ENCODE measurements at places on chromosomes 4 and X.

- no peak for DNase-seq
These were observed 8.1 kb downstream of the GAB1 start for GRCh38 chr4:143344774-143345173.

DNA sequence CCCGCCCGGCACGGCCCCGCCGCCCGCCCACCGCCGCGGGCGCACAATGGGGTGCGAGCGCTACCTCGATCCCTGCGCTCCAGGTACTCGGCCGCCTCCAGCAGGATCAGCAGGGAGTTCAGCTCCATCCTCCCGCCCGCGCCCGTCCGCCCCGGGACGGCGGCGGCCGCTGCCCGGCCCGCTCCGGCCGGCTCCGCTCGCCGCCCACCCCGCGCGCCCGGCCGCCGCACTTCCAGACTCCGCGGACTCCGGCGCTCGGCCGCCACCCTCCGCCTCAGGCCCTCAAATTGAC, at the start of gene MXD4:
Gene MXD4, minus strand, starts transcription at position 257 of the 292 bp plus-strand sequence. Its CDS starts 129 bp downstream, at position 128.
- no peak for DNase-seq

GRCh38 chrX:32116047-32116446, 1044.2 kb upstream of the FTHL17 start:
- DNase-seq, result no peak

DNA sequence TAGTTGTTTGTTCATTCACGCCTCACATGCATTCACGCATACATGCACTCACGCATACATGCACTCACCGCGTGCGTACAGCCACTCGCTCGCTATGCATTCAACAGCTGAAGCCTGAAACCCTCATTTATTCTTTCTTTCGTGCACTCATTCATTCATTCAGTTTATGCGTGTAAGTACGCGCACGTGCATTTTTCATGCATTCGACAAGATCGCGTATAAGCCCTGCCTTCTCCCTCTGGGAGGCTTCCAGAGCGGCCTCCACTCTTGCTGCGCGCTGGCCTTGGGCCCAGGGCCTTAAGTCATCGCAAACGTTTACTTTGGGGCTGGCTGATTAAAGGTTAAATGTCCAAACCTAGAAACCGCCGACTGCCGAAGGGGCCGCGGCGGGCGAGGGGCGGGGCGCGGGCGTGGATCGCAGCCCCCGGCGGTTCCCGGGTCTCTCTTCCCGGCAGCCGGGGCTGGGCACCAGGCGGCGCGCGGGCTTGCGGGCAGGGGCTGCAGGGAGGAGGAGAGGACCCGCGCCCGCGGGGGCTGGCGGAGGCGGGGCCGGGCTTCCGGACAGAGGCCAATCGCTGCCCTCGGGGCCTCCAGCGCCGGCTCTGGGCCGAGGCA, at the start of gene GYG2:
Gene GYG2, plus strand, starts transcription at position 587 of the 615 bp plus-strand sequence. CDS start 1,259 bp downstream, outside the sequence.
- DNase-seq, result no peak

DNA sequence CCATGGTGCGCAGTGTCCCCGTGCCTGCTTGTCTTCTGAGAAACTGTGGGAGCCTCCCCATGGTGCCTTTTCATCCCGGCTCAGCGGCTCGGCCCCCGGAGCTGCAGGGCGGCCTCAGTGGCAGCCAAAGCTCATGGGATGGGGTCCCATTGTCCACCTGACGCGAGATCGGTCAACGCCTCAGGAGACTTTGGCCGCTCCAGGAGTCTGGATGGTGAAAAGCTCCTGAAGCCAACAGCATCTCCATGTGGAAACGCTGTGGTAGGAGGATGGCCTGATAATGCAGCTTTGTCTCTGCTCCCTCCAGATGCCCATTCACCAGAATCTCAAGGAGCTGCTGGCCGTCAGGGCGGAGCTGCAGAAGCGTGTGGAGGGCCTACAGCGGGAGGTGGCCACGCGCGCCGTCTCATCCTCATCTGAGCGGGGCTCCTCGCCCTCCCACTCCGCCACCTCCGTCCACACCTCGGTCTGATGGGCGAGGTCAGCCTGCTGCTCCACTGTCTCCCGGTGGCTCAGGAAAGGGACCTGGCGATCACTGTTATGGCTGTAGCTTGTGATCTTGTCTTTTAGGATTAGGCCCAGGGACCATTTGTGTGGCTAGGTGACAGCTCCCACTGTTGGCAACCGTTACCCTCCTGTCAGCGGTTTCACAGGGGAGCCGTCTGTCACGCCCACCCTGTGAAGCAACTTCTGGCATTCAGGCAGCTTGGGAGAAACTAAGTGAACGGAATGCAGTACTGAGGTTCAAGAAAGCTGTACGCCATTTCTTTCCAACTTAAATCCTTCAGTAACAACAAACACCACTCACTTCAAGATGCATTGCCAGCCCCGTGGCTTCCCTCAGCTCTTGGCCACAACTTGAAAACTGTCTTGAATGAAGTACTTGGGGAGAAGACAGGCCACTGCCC, 69.3 kb downstream of the MTMR1 start:
- DNase-seq, result no peak

DNA sequence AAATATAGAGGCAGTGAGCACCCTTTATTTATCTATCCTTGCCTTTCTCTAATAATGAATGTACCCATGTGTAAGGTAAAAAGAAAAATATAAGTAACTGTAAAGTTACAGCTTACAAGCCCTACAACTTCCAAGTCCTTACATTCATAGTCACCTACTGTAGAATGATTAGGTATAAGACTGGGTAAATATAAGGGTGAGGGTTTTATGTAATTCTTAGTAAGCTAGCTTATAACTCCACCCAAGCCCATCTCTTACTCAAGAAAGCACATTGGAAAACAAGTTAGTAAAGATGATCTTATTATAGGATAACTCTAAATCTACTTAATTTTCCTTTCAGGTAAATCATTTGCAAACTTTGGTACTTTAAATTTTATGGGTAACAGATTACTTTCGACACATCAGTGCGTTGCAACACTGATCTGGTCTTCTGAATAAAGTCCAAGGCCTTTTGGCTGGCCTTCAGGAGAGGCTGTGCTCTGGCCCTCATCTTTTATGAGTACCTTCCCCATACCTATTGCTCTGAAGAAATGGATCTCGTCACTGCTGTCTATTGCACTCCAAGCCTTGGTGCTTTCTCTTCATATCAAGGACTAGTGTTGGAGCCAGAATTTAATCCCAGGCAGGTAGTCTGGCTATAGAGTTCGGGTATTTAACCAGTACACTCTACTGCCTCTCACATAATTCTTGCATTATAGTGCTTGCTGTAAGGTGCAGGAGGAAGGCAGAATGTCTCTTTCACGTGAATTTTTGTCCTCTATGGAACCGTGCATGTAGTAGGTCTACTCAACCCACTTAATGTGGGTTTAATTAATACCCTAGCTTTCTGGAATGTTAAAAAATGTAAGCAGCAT, 443.6 kb upstream of the AR start:
- no peak for DNase-seq

DNA sequence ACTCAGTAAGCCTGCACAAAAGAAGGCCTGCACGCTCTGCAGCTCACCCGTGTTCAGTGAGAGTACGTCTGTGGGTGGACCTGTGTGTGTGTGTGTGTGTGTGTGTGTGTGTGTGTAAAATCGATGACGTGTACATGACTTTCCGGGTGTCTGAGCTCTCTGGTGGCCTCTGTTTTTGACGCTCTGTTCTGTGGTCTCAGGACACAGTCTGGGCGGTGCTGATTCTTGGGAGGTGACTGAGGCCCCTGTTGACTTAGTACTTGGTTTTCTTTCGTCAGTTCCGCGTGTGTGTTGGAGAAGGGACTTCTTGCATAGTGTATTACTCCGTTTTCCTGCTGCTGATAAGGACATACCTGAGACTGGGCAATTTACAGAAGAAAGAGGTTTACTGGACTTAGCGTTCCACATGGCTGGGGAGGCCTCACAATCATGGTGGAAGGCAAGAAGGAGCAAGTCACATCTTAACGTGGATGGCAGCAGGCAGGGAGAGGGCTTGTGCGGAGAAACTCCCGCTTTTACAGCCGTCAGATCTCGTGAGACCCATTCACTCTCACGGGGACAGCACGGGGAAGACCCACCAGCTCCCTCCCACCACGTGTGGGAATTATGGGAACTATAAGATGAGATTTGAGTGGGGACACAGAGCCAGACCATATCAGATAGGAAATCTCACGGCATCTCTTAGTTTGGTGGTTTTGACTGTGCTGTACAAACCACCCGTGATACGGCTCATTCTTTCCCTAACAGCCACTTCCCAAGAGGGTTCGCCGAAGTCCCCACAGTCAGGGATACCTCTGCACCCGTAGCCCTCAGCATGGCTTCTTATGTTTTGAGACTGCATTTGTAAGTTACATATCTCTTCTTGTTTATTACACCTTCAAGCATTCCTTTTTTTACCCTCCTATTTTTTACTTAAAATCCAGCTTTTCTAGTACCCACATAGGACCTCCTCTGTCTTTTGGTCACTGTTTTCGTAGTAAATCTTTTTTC, 24.5 kb downstream of the UVSSA start:
- DNase-seq, result no peak

DNA sequence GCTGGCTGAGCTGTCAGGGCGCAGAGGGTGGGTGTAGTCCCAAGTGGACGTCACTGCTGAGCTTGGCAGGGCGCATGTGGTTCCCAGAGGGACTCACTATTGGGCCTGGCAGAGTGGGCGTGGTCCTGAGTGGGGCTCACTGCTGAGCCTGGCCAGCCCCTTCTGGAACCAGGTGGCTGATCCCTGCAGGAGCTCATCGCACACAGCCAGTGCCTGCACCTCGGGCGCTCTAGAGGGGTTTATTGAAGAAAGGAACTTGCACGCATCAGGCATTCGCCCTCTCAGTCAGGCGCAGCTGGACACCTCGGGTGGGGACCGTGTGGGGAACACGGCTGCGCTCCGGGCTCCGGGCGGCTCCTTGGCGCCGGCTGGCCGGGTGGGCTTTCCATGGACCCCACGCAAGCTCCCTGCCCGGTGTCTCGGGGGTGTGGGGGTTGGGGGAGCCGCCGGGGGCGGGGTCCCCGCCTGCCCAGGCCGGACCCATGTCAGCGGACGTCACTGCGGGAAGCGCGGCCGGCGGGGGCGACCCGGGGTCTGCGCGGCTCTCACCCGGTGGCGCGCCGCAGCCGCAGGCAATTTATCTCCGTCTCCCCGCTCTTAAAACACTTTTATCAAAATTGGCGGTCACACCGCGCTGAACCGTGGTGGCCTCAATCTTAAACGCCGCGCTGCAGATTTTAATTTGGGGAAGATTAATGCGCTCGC, 65.4 kb upstream of the NKX1-1 start:
- no peak for DNase-seq

GRCh38 chr4:90099812-90100211, 27.4 kb upstream of the CCSER1 start:
- DNase-seq, result no peak

- DNase-seq, result no peak
These were observed 24.3 kb downstream of the USP26 start for GRCh38 chrX:133072566-133072965.

GRCh38 chr4:86944964-86945781, 10.4 kb downstream of the AFF1 start:
- DNase-seq, result no peak

DNA sequence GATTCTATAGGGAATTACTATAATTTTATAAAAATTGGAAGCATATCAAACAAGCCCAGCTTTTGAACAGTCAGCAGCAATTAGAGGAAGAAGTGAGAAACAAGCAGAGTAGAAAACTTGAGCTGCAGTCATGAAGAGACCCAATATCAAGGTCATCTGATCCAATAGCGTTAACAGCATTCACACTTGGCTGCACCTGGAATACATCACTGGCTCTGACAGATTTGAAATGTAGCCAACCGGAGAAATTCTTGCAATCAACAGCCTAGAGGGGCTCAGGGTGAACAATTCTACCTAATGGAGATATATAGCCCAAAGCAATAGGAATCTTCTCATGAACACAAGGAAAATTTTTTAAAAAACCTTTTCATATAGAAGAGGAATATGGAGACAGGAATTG, 13.6 kb downstream of the DDX53 start:
- DNase-seq, result no peak

GRCh38 chr4:702618-703048, 3.0 kb upstream of the PCGF3 start:
- DNase-seq, result no peak

DNA sequence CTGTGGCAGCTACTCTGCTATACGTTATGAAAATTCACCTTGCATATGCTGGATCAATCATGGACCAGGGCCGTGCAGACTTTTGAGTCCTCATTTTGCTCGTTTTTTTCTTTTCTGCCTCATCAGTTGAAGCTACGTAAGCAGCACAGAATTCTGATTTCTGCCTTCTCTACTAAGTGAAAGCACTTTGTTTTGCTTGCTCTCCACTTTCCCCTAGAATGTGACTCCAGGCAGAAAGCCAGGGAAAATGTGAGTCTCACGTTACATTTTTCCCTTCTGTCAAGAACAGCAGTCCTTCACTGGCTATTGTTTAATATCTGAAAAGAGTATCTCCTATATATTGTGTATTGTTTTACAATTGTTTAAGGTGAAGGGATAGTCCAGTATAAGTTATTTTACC, 1840.1 kb downstream of the PCDH7 start:
- no peak for DNase-seq

DNA sequence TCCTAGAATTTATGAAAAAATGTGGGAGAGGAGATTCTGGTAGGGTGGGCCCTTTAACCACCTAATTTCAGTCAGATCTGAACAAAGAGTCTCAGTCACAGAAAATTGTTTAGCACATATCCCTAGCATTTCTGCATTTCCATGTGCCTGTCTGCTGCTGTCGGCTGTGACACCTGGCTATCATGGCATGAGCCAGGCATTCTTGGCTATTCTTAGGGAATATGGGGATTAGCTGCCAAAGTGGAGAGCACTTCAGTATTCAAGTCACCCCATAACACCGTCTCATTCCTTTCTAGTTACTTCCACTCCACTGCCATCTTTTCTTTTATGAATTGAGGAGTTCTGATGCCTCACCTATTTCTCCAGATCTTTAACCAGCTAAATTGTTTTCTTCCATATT, 211.5 kb downstream of the FRAS1 start:
- no peak for DNase-seq

- DNase-seq, result no peak
These were observed 128.0 kb upstream of the VEGFC start for GRCh38 chr4:176920694-176921093.

- no peak for DNase-seq
These were observed 64.8 kb downstream of the TBC1D9 start for GRCh38 chr4:140691369-140691768.

DNA sequence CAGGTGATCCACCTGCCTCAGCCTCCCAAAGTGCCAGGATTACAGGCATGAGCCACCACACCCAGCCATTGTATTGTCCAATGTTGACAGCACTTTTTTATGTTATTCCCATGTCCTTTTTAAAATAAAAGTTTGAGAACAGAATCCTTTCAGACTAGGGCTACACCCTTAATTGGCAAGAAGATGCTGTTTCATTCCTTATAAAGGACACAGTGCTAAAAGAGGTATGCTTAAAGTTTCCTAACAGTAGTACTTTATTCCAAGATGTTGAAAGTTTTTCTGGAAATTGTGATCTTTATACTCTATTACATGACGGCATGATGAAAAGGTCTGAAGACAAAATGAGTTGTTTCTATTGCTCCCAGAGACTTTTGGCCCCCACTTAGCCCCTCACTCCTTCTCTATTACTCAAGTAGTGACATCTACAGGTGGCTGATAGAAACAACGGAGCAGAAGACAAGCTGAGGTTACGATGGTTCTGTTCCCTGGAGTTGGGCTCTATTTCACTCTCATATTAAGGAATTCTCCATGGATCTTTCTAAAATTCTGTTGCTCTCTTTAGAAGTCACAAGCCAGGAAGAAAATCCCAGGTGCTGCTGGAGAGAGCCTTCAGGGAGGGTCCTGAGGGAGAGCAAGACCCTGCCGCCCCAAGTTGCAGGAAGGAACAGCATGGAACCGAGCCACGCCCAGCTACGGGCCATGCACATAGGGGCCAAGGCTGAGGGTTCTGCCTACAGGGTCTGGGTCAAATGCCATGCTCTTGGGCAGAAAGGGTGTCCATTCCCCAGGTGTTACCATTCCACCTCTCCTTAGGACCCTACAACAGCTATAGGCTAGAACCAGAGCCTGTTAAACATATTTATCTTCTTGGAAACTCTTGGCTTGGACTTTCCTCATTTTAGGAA, 22.8 kb downstream of the RPL9 start:
- no peak for DNase-seq

Data from stimulated activated CD4-positive, alpha-beta T cell treated with anti-CD3 and anti-CD28 coated beads, Interleukin-1b, Interleukin-23, amount 100 ng/mL, for 1 hour (primary cell).